ENCODE measurements at places on chromosomes 7 and 10. TPM values are rescaled to one million over a fixed set of nuclear protein-coding genes. Genes with fewer than 3 reads are reported as not detected.

- DNase-seq: no peak
Observed at GRCh38 chr10:63462442-63462841, 3.3 kb downstream of the JMJD1C start.

DNA sequence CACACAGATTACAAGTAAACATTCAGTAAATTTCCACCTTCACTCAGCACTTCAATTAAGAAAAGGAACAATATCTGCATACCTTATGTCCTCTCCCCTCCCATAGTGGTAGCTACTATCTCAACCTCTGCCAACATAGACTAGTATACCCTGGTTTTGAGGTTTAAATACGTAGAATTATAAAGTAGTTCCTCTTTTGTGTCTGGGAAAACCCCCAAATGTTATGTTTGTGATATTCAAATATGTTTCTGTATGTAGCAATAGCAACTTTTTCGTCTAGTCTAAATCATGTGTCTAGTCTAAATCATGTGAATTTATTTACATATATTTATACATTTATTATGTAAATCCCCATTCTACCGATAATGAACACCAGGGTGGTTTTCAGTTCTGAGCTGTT lies 13.2 kb upstream of the CAMK2B start:
- no peak for DNase-seq

GRCh38 chr10:72557362-72557761 lies 68.5 kb downstream of the MICU1 start:
- DNase-seq: no peak

GRCh38 chr10:26593896-26594295 lies 103.6 kb upstream of the PDSS1 start:
- DNase-seq: no peak

Gene C1QL3
- total RNA-seq: not detected

GRCh38 chr7:158581440-158582088 lies 6.1 kb downstream of the PTPRN2 start:
- no peak for DNase-seq

- no peak for DNase-seq
Observed at GRCh38 chr7:150468241-150468640, 17.8 kb downstream of the GIMAP8 start.

- peak; percentile 65 for DNase-seq
Observed at GRCh38 chr7:80942261-80943041, 23.6 kb upstream of the SEMA3C start.

DNA sequence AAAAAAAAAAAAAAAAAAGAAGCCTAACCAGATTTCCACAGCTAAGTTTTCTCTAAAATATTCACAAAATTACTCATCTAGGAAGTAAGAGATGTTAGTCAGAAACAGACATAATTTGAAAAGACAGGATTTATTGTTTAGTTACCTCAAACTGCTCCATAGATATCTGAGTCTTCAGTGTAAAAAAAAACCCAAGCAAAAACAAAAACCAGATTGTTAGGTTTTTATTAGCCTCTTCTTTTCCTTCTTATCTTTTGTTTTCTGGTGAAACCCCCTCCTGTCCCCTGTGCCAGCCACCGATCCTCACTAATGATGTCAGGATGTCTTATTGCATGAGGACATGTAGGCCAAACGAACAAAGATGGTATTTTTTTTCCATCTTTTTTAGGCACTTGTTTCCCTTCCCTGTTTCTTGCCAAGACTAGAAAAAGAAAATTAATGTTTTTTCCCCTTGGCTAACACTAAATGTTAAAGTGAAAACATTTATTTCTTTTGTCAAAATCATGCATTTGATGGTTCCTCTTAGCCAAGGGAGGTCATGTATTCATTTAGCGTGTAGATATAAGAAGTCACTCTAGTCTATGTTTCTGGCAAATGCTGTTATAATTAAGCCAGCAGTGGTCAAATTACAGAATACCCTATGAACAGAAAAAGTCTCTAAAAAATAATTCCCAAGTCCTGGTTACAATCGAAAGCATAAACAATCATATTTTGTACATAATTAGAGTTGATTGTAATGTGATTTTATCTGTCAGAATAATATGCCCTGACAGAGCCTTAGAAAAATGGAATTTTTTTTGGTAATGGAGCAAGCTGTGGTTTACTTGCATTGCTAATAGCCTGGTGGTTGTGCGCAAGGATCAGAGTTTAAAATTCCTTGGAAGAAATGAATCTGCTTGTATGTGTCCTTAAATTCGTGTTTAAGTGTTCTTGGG lies 702.4 kb upstream of the FZD8 start:
- no peak for DNase-seq

GRCh38 chr10:115860182-115861107 lies 412.6 kb downstream of the GFRA1 start:
- no peak for DNase-seq
